Ovary (tissue), 10 donors: ENCODE measurements at places on chromosomes 13 and 19.

DNA sequence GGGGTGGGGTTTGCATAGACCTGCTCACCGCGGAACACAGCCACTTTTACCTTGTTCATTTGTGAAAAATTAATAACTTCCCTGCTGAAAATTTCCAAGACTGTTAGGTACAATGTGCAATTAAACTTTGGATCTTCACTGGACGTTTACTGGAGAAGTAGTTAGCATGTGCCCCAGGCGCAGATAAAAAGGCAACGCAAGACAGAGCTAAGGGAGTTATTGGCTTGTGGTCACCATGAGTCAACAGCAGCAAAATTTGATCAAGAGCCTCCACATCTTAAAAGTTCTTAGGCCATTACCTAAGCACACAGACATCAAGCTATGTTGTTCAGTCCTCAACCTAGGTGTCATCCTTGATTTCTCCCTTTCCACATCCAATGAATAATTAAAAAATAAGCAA is 257.0 kb downstream of the LHFPL6 start:
- DNase-seq, result no peak

DNA sequence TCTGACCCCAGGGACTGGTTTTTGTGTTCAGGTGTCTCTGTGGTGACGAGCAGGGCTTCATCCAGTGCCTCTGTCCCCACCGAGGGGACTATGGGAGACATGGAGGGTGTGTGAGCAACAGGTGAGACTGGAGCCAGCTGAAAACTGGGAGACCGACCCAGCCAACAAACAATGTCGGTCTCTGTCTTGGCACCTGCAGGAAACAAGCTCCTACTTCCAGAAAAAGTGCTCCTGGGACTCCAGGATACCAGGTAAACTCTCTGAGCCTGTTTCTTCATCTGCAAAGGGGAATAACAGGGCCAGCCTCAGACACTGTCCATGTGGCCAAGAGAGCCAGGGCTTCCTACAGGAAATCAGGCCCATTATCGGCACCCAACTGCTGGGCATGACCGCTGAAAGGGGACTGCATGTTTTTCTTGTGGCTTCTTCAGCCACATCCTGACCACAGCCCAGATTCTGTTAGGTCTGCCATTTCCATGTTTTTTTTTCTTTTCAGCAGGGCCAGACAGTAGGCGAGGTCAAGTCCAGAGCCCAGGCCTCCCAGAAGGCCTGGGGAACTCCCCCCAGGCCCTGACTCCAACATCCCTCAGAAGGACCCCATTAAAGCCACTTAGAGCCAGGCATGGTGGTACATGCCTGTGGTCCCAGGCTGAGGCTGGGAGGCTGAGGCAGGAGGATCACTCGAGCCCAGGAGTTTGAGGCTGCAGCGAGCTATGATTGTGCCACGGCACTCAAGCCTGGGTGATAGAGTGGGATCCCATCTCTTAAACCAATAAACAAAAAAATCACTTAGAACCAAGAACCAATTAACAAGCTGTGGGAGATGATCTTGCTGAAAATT is 836 bp upstream of the BST2 start:
- no peak for DNase-seq

GRCh38 chr13:92488249-92488852 is 738.3 kb upstream of the GPC6 start:
- DNase-seq, result no peak

GRCh38 chr13:102781591-102781990 is 8.0 kb upstream of the TEX30 start:
- DNase-seq, result no peak

- no peak for DNase-seq
Observed at GRCh38 chr13:40629678-40630384, 36.6 kb downstream of the FOXO1 start.

DNA sequence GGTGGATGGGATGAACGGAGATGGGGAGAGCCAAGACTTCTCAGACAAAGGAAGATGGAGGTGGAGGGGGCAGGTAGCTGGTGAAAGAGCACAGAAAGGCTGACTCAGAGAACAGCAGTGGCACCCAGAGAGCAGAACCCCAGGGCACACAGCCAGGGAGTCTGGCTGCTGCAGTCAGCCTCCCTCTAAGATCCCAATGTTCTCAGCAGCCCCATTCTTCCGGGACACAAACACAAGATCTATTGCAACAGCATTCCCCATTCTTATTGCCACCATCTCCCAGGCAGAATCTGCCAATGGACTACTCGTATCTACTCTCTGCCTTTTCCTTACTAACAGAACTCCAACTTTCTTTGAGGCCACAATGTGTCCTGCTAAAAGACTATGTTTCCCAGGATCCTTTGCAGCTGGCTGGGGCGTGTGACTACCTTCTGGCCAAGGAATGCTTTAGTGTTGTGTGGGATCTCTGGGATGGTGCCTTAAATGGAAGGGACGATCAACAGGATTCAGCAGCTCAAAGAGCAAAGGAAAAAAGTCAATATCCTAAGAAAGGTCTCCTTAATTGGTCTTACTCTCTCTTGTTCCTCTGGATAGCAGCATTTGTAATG is 7.5 kb downstream of the THAP8 start:
- DNase-seq, result no peak

- no peak for DNase-seq
Observed at GRCh38 chr19:47142779-47143178, 12.1 kb downstream of the SAE1 start.

DNA sequence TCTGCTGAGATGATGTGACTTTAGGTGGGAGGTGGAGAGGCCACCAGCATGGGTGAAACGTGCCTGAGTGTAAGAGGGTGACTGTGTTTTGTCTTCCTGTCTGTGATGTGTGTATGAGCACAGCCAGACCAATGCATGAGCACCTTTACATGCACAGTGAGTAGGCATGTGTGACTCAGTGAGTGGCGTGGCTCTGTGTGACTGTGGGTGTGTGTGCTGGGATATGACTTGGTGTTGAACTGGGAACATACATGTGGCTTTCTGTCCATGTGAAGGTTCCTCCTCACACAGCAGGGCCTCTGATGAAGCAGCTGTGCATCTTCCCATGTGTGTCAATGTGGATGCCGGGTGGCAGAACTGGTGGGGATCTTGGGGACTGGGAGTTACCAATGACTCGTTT is 19.9 kb upstream of the LGALS13 start:
- no peak for DNase-seq

GRCh38 chr19:56245121-56245740 is 27.3 kb upstream of the EDDM13 start:
- no peak for DNase-seq

GRCh38 chr19:19342086-19343015 is 21.7 kb downstream of the MAU2 start:
- DNase-seq, result no peak

GRCh38 chr19:46192992-46193650 is 36.4 kb upstream of the IGFL1 start:
- DNase-seq, result no peak
